AG09309 (cell line): ENCODE measurements at places on chromosomes 3 and 15.

DNA sequence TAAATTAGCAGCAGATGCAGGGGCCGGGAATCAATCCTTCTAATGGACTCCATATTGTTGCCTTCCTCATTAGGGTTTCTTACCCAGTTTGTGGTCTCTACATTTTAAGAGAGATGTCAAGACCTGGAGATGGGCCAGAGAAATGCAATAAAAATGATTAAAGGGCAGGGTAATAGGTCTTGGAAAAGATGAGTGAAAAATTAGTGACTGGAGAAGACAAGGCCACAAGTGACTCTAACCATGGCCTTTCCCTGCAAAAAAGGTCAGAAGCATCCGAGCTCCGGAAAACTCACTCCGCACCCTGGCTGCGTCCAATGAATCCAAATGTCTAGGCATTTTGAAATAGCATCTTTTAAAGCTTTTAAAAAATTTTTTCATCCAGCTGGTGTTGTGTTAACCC is 152.8 kb downstream of the ARRDC4 start:
- no peak for DNase-seq

- DNase-seq, result no peak
Measured at GRCh38 chr3:33900809-33901505, 102.5 kb downstream of the PDCD6IP start.

DNA sequence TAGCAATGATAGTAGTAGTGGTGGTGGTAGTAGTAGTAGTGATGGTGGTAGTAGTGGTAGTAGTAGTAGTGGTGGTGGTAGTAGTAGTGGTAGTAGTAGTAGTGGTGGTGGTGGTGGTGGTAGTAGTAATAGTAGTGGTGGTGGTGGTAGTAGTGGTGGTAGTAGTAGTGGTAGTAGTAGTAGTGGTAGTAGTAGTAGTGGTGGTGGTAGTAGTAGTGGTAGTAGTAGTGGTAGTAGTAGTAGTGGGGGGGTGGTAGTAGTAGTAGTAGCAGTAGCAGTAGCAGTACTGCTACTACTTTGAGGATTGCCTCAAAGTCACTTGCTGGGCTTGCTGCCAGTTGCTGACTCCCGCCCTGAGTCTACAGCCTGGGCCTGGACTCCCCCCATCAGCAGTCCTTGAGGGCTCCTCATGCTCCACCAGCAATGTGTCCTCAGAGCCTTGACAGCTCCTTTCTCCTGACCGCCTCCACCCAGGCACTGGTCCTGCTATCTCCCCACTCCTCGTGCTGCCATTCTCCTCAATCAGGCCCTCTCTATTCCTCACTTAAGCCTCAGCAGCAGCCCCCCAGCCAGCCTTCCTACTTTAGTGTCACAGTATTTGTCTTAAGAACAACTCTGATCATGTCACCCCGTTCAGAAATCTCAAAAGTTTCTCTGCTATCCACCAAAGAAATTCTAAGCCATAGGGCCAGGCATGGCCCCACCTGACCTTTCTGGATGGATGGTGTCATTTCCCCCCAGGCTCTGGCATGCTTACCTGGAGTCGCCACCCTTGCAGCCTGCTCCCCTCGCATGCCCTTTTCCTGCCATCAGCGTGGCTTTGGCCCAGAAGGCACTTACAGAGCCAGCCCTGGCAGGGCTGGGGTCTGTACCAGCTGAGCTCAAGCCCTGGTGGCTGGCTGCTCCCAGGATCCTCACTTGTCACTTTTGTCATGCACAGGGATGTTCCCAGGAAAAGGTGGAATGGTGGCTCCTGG is 45.6 kb downstream of the DLEC1 start:
- DNase-seq, result no peak

DNA sequence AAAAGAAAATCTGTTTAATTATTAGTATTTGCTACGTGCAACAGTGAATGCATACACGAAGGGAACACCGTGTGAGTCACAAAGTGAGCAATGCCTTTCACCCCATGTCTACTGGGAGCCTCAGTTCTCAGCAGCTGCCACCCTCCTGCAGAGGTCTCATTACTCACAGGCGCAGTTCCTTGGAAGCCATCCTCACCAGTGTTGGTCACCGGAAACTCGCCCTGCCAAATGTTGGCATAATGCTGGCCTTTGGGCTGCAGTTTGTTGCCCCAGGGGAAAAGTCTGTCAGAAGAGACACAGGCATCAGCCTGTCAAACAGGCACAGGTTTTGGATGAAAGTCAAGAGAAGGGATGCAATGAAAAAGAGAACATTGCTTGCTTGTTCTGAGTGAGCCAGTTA is 50.1 kb downstream of the SUMF1 start:
- DNase-seq, result peak; percentile 73

DNA sequence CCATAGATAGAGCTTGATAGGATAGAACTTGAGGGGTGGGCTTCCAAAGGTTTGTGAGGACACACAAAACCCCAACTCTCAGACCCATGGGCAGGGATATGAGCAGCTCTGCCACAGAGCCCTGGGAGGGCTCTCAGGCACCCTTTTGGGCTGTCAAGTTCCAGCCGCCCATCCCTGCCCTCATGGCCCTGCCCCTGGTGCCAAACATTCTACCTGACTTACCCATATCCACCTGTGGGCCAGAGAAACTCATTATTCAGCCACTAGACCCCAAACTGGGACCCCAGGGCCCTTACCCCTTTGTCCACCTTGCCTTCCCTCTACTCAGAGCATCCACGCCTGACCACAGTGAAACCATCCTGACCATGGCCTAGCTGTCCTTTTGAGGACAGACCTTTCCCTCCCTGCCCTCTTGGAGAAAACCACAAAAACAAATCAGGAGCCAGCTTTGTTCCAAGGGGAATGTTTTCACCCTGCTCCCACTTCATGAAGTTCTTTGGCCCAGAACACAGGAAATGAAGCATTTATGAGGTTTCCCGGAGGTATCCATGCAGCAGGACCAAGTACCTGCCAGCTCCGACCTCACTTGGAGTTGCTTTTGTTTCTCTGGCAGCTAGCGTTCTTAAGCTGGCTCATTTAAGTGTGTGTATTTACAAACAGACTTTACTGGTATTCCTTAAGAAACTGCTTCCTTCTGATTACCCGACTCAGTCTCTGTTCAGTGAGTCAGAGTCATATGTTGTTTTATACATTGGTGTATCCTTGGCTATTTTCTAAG is 34.2 kb upstream of the GALNT15 start:
- DNase-seq, result no peak

- no peak for DNase-seq
Measured at GRCh38 chr3:142884531-142884930, 4.4 kb downstream of the PCOLCE2 start.

DNA sequence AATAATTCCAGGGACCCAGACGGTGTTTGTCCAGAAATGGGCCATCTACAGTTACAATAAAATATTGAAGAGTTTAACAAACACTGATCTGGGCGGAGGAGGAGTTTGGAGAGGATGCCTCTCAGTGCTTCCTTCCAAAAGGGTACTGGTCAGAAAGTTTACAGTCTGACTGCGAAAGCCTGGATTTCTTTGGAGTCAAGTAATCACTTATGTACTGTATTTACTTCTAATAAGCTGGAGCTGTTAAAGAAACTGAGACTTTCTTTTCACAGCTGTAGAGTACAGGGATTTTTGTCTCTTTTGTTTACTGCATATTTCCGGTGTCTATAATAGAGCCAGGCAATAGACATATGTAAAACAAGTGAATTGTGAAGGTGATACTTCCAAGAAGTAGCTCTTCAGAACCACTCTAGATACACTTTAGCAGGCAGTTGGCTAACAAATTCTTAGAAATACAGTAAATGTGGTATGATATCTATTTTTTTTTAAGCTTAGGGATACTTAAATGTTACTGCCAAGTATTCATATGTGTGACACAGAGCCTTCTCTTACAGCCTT is 22.1 kb upstream of the NEO1 start:
- DNase-seq, result no peak

DNA sequence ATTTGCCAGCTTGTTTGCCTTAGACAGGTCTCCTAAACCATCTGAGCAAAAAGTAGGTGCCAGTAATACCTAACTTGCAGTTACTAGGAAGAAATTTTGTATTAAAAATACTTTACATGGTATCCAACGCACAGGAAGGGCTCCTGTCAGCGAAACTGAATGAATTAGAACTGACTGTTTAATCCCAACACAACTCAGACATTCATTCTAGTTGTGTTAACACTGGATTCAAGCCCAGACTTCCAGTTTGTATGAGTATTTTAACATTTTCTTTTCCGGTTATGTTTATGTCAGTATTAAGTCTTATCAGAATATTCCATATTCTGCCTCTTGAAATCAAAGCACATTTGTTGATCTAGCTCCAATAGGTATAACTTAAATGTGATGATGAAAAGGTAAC is 82.0 kb upstream of the SOX2 start:
- no peak for DNase-seq
